ENCODE measurements at places on chromosomes 3 and 15.

DNA sequence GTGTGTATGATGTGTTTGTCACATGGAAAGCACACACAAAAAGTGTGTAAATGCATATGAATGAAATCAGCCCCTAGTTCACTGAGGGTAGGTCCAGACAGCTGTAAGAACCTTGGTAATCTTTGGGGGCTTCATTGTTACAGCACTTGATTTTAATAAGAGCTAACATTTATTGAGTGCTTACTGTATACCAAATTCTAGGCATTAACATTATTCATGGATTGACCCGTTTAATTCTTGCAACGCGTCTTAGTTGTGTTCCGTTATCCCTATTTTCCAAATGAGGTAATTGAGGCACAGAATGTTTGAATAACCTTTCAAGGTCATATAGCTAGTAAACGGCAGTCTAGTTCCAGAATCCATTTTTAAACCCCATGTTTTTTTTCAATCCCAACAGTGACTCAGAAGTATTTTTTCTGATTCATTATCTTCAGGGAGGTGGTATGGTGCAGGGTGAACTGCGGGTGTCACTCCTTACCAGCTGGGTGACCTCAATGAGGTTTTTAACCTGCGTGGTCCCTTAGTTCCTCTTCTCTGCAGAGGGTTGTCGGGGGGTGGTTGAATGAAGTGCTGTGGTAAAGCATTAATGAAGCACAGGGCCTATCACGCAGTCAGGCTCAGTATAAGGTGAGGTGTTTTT lies 14.2 kb downstream of the RAB8B start:
- no peak for DNase-seq

GRCh38 chr15:45454814-45455213 lies 67.7 kb downstream of the SLC30A4 start:
- no peak for DNase-seq

DNA sequence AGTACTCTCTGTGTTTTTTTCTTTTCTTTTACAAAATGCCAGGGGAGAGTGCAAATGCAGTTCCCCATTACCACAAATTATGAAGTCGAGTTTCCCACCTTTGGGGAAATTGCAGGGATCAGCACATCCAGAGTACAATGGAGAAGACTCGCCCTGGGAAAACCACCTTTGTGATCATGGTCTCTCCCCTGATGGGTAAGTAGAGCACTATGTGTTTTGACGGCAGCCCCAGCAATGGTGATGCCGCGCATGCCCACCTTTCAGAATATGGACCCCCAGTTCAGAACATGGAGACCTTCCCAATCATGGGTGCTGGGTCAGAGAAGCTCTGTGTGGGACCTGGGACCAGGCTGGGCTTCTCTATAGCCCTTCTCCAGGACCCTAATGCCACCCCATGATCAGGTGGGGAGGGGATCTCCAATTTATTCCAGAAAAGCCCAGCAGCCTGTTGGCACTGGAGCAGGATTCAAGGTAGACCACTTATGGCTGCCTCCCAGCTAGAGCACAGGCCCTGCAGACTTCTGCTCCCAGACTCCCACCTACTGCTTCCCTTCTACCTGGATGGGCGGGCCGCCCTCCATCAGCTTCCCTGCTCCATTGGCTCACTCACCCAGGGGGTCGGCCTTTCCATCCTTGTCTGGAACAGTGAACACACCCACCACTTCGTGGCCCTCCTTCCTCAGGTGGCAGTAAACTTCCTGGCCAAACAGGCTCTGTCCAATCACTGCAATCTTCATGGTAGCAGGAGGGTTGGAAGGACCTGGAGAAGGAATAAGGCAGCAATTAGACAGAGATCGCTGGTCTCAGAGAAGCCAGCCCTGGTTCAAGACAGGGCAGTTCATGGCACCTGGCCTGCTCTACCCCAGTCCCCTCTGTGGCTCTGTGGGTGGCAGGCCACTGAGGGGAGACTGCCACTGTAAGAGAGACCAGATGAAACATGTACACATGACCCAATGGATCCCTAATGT lies 19.9 kb downstream of the ALDH1L1 start:
- DNase-seq = no peak

- no peak for DNase-seq
These were observed 175.3 kb downstream of the UACA start for GRCh38 chr15:70587896-70588567.

DNA sequence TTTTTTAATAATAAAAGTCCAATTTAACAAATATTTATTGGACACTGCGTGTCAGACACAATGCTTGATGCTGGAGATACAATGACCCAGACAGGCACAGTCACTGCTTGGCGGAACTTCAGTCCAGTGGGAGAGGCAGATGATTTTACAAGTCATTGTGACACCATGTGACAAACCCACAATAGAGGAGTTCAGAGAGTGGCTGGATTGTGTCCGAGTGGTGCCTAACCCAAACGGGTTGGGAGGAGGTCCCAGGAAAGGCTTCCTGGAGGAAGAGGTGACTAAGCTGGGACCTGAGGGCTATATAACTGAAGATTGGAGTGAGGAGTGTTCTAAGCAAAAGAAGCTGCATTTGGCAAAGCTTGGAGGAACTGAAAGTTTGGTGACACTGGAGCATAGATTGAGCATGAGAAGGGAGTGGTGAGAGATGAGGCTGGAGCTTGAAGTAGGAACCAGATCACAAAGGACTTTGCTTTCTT lies 41.4 kb downstream of the CRTC3 start:
- DNase-seq = no peak

GRCh38 chr3:186921578-186921977 lies 8.7 kb upstream of the ST6GAL1 start:
- DNase-seq = no peak

DNA sequence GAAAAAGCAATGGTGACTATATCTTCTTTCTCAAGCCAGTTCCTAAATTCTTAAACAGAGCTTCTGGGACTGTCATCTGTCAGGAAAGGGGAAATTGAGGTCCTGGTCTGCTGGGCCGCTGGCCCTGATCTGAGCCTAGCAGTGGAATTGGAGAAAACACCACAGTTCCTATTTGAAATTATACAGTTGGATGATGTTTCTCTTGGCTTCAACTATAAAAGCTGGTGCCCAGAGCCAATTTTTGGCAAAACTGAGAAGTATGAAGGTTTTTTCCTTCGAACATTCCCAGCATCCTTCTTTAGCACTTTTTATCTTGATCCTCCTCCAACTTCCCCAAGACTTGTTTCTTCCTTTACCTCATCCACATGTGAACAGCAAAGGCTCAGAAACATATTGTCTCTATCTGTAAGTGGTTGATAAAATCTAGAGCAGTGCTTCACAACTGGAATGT lies 83.9 kb downstream of the CD47 start:
- DNase-seq = no peak

DNA sequence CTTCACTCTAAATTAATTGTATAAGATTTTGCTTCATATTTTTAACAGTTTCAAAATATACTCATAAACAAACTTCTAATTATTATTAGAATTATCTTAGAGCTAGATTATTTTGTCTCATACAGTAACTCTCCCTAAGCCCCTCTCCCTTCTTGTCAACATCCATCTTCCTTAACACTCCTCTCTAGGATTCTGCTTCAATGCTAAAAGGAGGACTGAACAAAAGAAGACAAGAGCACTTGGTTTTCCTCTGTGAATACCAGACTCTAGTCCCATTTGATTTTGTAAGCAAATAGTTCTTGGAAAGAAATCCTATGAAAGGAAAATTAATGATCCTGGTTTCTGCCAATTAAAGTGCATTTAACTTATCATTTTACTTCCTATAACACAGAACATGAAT lies 91.8 kb downstream of the KCNMB2 start:
- DNase-seq = no peak

DNA sequence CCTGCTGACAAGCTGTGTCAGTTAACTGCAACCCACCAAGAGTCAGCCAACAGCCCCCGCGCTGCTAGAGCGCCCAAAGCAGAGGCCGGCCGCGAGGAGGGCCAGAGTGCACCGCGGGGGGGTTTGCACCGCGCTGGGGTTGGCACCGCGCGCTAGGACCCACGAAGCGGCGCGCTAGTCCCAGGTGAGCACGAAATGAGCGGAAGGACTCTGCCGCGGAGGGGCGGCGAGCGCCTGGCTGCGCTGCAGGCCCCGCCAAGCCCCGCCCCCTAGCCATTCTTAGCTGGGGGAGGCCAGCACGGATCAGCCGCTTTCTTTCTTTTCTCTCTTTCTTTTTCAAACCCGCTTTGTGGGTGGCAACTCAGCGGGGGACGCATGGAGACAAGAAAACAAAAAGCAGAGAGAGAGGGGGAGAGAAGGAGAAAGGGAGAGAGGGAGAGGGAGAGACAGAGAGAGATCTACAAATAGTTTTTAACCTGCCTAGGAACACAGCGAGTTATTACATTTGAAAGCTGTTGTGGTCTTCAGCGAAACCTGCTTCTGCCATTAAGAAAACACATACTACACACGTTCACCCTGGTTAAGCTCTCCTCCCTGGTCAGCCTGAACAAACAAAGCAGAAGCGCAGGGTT lies 6.9 kb upstream of the FOXB1 start:
- no peak for DNase-seq
